ENCODE measurements at places on chromosomes 1 and 21.

DNA sequence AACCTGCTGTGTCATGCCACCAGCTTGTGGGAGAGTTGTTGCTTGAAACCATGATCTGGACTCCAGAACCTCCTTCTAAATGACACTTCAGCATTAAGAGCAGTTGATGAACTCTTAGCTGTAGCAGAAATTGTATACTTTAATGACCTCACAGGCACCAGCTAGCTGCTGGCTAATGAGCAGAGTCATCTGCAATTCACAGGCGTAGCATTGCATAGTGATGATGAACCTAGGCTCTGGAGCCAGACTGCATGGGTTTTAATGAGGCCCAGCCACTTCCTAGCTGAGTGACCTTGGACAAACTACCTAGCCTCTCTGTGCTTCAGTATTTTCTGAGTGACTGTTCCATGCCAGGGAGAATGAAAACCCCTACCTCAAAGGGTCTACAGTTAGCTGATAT is 407.1 kb downstream of the LMO4 start:
- DNase-seq, result no peak

- DNase-seq, result no peak
Measured at GRCh38 chr1:118504221-118504644, 319.2 kb upstream of the SPAG17 start.

- DNase-seq, result peak; percentile 7
Measured at GRCh38 chr1:151539321-151540020, 638 bp upstream of the TUFT1 start.

DNA sequence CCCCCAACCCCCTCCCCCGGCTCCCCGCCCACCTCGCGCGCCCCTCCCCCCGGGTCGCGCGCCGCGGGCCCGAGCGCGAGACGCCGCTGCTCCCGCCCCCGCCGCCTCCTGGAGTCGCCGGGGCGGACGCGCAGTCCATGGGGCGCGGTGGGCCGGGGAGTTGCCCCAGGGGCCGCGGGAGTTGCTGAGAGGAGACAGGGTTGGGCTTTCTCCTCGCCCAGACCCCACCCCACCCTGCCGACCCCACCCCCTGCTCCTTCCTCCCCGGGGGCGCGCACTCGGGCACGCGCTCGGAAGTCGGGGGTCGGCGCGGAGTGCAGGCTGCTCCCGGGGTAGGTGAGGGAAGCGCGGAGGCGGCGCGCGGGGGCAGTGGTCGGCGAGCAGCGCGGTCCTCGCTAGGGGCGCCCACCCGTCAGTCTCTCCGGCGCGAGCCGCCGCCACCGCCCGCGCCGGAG is at the start of gene LAMC1:
Gene LAMC1 (plus strand): TSS at position 275 of the 455 bp plus-strand sequence. CDS start 297 bp downstream, outside the sequence.
- DNase-seq, result no peak

DNA sequence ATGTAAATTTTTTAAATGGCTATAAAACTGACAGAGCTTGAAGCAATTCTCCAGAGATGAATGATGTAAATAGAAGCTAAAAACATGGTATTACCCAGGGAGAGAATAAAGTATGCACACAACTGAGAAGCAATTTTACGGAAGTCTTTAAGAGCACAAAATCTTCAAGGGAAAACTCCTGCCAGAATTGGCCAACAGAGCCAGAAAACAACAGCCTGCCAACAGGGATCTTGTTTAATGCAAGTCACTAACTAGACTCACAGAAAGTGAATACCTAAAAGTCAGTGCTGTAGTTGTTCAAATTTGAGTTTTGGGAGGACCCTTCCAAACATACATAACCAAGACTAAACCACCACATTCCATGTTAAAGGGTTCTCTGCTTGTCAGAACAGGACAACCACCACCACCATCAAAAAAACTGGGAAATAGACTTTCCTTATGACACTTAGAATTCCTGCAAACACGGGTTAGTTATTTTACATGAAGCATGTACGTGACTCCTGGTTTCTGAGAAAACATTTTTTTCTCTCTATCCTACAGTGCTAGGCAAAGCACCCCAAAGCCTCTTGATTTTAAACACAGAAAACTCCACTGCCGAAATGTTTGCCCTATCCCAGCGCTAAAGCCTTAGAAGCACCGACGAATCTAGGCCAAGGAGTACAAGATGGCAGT is 1.6 kb downstream of the EPS15 start:
- DNase-seq, result no peak

DNA sequence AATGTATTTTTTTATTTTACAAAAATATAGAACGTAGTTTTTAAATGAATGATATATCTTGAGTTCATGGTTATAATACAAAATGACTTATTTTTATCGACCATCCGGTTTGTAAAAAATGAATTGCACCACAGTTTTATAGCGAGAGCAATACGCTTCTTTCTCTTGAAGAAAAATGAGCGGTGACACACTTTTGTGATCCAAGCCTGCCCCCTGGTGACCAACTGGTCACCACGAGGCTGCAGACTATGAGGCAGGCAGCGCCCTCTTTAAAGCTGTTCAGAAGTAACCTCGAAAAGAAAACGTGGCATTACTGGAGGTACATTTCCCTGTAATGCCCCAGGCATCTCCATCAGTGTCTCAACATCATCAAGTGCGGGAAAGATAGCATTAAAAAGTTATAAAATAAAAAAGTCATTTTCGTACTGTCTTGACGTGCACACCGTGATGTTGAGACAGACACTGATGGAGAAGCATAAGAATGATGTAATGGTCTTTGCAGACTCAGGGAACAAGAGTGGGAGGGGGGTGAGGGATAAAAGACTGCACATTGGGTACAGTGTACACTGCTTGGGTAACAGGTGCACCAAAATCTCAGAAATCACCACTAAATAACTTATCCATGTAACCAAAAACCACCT is 734.2 kb upstream of the ADAMTS5 start:
- DNase-seq, result peak; percentile 58

GRCh38 chr21:37551993-37552355 is 185.4 kb downstream of the DYRK1A start:
- DNase-seq, result no peak

- DNase-seq, result no peak
Measured at GRCh38 chr21:42555756-42556438, 42.2 kb downstream of the SLC37A1 start.

DNA sequence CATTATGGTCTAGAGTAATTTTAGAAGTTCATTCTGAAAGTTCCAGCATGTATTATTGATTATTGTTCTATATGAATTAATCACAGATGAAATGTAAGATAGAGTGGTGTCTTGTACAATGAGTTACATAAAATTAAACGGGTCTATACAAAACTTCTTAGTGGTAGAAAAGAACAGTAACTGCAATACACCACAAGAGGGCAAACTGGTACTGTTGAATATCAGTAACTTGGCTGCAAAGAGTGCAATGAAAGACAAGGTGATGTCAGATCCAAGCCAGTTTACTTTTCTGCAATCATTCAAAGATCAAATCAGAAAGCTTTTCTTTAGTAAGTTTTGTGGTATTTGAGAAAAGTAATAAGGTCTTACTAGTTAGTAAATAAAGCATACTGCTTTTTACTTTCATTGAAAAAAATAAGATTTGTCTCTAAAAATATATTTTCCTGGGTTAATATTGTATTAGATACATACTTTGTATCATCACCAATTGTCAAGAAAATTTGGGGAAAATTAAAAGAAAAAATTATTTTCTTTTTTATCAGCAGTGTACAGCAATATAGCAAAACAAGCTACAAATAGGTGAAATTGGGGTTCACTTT is 66.4 kb upstream of the BTG3 start:
- DNase-seq, result no peak

DNA sequence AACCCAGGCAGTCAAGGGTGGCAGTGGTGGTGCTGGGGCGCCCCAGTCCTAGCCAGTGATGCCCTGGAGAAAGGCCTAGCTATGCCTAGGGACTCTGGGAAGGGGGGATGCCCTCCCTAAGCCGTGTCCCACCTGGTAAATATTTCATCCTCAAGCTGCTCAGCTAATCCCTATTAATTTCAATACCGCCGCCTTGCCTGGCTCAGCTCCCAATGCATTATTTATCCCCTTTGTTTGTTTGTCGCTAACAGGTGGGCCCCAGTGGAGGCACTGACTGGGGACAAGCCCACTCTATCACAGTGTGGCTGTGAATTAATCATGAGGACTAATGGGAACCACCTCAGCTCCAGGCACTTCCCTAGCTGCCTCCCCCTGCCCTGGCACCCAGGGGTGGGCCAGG is 22.5 kb downstream of the DMAP1 start:
- no peak for DNase-seq

DNA sequence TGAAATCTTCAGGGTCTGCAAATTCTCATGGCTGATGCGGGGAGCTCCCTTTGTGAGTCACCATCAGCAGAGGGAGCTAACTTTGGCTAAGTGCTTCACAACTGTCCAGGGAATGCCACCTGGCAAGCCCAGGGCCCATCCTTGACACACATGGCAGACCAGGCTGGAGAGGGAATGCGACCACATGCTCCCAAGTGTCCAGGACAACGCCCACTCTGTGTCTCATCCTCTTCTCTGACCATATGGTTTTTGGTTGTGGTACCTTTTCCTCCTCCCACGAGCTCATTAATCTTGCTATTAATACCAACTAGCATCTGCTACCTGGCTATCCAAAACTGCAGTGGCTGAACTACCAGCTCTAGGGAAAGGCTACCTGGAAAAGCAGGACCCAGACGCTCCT is 37.1 kb upstream of the CLSTN1 start:
- no peak for DNase-seq

- DNase-seq, result no peak
Measured at GRCh38 chr1:38246955-38247952, 200.7 kb upstream of the POU3F1 start.

DNA sequence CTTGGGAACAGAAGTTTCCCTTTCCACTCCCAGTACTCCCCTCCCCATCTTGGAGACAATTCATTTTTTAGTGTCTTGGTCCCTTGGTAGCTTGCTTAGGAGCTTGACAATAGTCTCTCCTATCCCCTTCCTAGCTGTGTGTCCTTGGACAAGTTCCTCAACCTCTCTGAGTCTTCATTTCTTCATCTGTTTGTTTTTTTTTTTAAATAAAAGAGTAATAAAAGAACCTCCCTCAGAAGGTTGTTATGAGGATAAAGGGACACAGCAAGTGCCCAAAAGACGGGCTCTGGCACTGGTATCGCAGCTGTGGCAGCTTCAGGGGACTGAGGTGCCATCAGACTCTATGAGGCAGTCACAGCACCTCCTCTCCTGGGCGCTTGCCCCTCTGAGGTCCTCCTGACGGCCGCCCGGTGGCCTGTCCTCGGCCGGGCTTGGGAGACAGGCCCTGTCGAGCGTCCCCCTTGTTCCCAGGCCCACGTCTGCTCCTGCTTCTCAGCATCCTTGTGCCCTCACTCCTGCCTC is 689.2 kb downstream of the MATN1 start:
- DNase-seq, result no peak

DNA sequence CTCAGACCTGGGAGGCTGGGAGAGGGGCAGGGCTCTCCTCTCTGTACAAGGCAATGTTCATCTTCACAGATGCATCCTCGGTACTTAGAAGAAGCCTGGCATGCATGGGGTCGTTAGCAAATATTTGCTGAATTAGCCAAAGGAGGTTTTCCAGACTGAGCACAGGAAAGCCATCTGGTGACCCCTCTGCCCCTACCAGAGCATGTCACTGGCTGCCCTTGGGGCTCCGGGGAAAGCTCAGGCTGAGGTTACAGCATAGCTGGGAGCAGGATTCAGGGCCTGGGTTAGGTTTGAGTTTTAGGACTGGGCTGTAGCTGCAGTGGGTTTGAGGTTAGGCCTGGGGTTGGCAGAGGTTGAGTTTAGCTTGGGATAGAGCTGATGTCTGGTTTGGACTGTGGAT is 43.4 kb upstream of the ZBTB40 start:
- DNase-seq, result no peak

- DNase-seq, result no peak
Measured at GRCh38 chr1:36217670-36218069, 6.6 kb upstream of the THRAP3 start.

DNA sequence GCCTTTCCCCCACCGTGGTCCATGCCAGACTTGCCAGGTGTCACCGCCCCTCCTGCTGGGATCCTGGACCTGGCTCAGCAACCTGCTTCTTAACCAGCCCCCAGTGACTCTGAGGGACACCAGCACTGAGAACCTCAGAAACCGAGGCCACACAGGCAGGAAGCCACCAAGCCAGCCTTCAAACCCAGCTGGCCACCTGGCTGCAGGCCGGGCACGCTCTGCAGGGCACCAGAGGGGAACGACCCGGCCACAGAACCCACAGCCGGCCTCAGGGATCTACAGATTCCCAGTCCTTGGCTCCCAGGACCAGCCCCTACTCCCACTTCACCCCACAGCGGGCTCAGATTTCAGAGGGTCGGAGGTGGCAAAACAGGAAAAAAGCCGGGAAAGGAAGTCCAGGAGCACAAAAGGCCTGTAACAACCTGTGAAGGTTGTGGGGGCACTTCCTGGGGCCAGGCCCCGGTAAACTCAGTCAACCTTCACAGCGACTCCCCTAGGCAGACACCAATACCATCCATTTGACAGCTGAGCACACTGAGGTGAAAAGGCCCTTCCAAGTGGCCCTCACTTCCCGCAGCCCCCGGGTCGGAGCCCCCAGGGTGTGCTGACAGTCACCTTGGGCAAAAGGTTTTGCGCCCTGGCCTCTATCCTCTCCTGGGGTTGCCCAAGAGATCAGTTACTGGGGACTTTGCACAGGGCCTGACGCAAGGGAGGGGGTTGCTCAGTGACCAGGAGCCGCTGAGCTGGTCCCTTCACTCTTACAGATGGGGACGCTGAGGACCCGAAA is 14.1 kb downstream of the RUNX3 start:
- DNase-seq, result no peak

DNA sequence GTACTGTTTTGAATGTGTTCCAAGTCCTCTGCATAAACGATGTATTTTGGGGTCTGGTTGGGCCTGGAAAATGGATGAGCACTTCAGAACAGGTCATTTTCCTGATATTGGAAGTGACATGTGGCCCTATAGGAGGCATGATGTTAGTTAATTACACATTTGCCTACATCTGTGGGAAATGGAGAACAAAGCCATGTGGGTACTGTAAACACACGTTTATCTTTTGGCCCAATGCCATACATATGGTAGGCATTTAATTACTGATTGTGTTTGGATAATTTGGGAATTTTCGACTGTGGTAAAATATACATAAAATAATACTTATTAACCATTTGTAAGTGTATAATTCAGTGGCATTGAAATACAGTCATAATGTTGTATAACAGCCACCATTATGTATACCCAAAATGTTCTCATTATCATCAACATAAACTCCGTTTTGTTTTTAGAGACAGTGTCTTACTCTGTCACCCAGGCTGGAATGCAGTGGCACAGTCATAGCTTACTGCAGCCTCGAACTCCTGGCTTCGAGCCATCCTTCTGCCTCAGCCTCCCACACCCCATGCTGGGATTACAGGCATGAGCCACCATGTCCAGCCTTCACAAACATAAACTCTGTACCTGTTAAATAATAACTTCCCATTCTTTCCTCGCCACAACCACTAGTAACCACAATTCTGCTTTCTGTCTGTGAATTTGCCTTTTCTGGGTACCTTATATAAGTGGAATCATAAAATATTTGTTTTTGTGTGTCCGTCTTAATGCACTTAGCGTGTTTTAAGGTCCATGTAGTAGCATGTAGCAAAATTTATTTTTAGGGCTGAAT is 11.9 kb upstream of the RNPEP start:
- no peak for DNase-seq

All from stimulated activated CD4-positive, alpha-beta T cell treated with anti-CD3 and anti-CD28 coated beads, Interleukin-2, amount 100 ng/mL, for 48 hours (primary cell).